ENCODE measurements at places on chromosomes 2 and 18. TPM values are rescaled to one million over a fixed set of nuclear protein-coding genes. Genes with fewer than 3 reads are reported as not detected.

GRCh38 chr2:200255549-200255948 is 50.9 kb upstream of the SPATS2L start:
- DNase-seq: no peak

Gene ITM2C
- total RNA-seq: 69.3 TPM

GRCh38 chr18:37336568-37337285 is 228.9 kb downstream of the CELF4 start:
- DNase-seq: no peak

Gene SLC14A1
- total RNA-seq: 0.35 TPM

Gene UGT1A5
- 24.2 TPM for total RNA-seq

Gene ACKR3
- total RNA-seq: 22.5 TPM

GRCh38 chr2:47724221-47724981 is 58.5 kb upstream of the MSH6 start:
- DNase-seq: no peak

- no peak for DNase-seq
Observed at GRCh38 chr18:1522249-1522615, 617.6 kb downstream of the ADCYAP1 start.

Gene ZNF521
- total RNA-seq: 25.6 TPM

GRCh38 chr2:28616396-28616999 is 120.6 kb downstream of the PLB1 start:
- no peak for DNase-seq

GRCh38 chr2:195049372-195050031 is 607.5 kb upstream of the SLC39A10 start:
- no peak for DNase-seq

Gene RAB17
- 220 TPM for total RNA-seq

DNA sequence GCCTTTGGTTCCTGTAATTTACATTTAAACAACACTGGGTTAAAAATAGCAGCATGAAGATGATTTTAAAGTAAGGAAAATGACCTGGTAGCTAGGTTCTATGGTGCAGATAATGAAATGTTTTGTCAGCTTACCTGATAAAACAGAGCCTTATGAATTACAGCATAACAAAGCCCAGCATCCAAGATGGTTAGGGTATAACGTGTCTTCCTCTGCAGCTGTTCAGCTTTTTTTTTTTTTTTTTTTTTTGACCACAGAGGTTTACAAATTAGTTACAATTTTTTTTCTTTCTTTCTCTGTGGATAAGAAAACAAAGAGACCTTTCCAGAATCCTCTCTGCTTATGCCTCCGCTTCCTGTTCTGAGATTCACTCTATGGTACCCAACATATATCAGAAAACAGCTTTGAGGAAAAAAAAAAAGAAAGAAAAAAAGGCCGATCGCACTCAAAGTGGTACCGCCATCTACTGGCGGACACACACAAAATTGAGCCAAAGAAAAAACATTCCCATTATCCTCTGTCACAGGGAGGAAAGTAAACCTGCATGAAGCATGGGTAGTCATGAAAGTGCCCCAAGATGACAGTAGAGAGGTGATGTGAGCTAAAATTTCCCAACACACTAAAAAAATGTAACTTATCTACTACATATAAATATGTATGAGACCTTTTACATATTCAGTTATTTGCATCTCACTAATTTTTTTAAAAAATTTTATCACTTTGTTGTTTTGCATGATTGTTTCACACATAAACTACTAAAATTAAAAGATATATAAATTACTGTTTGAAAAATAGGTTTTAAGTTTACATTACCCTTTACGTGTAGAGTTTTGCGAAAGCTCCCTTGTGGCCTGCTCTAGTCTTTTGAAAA is at the start of gene SCN3A:
Gene SCN3A, minus strand, starts transcription at position 362 of the 871 bp plus-strand sequence. CDS start 27,656 bp downstream, outside the sequence.
- no peak for DNase-seq

- no peak for DNase-seq
Observed at GRCh38 chr18:57806201-57806977, 3.3 kb upstream of the ATP8B1 start.

DNA sequence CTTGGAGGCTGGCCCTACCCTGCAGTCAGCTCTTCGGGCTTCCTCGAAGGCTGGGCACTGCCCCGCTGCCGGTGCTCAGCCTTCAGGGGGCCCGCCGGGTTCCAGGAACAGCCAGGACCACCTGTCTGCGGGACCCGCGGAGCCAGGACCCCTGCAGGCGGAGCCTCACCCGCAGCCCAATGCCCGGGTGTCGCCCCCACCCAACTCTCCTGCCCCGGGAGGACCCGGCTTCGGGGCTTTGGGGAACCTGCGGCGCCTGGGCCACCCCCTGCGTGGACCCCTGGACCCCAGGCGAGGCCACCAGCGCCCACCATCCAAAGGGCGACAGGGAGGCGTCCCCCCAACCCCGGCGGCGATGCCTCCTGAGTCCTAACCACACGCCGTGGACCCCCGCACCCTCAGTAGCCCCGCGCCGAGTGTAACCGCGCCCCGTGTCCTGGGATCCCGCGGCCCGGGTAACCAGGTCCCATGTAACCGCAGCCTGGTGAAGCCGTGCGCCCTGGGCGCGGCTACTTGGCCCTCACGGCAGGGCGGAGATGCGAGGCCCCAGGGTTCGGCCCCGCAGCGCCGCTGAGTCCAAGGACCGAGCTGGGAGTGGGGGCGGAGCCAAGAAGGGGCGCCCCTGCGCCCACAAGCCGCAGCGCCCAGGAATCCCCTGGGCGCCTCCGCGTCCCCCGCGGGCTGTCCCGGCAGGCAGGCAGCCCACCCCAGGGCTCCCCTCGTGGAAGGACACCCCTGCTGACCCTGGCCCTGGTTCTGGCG is 11.0 kb upstream of the UBE2F start:
- no peak for DNase-seq

- DNase-seq: no peak
Observed at GRCh38 chr2:3899536-3900155, 196.3 kb downstream of the DCDC2C start.

DNA sequence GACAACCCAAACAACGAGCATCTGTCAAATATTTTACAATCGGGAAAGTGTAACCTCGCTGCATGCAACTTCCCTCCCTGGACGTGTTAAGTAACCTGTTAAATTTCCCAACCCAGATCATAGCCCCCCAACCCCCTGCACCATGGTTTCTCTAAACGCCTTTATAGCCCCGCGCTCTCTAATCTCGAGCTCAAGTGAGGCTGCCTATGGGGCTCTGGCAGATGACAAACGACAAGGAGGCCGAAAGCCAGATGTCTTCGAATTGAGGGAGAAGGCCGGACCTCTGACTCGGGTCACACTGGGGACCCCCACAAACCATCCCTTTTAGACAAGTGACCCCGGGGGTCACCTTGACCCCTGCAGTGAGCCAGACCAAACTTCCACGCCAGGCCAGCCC is 526 bp downstream of the COX7A2L start:
- DNase-seq: no peak

GRCh38 chr2:20877960-20878359 is 55.1 kb upstream of the LDAH start:
- no peak for DNase-seq

GRCh38 chr18:24741965-24742724 is 281.7 kb downstream of the HRH4 start:
- DNase-seq: no peak

- peak; percentile 49 for DNase-seq
Observed at GRCh38 chr2:86393521-86394491, 47.4 kb upstream of the KDM3A start.

DNA sequence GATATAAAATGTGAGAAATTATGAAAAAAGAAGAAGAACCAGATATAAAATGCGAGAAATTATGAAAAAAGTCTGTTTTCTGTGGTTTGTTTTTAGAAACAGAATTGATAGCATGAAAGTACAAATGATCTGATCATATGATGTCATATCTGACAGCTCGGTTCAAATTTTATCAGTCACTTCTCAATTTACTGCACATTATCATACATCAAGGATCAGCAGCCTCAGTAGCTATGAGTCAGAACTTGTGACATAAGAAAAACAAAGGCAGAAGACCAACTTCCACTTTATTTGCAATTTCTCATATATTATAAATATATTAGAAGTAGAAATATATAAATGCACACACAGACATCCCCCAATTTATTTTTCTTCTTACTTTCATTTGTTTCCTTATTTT is 634.0 kb downstream of the LRP1B start:
- DNase-seq: no peak

GRCh38 chr2:142174176-142174575 is 43.4 kb upstream of the LRP1B start:
- DNase-seq: no peak

Gene RBFA
- total RNA-seq: 2.5 TPM

Gene NTSR2
- total RNA-seq: not detected

GRCh38 chr2:74503506-74504475 is 3.7 kb downstream of the PCGF1 start:
- DNase-seq: peak; percentile 50

GRCh38 chr2:47964722-47965434 is 58.6 kb upstream of the FBXO11 start:
- DNase-seq: no peak

- no peak for DNase-seq
Observed at GRCh38 chr2:67272195-67272594, 124.9 kb upstream of the ETAA1 start.

Gene IL18RAP
- total RNA-seq: 4.8 TPM

DNA sequence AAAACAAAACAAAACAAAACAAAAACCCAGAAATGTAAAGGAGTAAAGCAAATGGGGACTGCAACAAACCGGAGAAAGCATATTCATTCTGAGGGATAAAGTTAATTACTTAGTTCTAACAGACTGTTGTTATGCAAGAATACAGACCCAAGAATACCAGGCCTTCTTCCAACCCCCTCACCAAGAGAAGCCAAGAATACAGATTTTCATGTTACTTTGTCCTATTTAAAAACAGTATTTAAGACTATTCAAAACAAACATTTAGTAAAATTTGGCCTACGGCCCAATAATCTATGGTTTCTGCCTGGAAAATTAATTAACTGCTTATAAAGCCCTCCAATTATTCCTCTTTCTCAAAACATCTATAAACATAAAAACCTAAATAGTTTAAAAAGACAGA is 91.4 kb downstream of the USP34 start:
- DNase-seq: no peak

GRCh38 chr2:111626865-111627163 is 257.2 kb downstream of the ANAPC1 start:
- no peak for DNase-seq

Gene ALKAL2
- not detected for total RNA-seq

Gene ACVR1C
- 4.2 TPM for total RNA-seq

GRCh38 chr2:75790814-75791467 is 80.2 kb upstream of the GCFC2 start:
- no peak for DNase-seq

Gene CNDP2
- total RNA-seq: 532 TPM

Gene ANKRD62
- total RNA-seq: not detected

- DNase-seq: no peak
Observed at GRCh38 chr18:30988440-30988839, 54.1 kb downstream of the DSC3 start.
